Kidney tubule cell (primary cell): ENCODE measurements at places on chromosomes 4 and X.

DNA sequence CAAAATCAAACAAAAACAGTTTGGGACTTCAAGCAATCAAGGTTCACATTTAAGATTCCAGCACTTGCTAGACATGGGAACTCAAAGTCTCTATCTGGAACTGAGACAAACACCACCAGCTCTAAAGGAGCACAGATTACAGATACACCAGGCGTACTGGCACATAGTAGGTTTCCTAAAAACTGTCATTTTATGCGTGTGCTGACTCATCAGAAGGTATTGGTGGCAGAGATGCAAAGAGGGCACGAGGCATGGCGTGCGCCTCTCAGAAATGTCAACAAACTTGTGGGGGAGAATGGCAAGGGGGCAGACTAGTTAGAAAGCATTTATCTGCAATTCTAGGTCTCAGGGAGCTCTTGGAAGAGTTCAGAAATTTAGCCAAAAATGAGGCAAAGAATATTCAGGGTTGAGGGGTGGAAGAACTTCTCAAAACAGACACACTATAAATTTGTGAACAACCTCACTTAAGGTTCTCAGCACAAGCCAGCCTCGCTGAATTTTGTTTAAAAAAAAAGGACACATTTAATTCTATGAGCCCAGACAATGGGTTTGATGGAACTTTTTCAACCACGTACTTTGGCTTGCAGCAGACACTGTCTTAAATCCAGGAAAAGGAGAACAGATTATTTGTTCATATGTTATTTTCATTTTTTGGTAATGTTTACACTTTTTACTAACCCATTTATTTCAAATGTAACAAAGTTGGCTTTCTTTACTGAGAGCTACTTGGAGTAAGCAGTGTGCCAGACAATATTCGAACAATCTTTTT lies 100.0 kb downstream of the SHISA3 start:
- no peak for DNase-seq

DNA sequence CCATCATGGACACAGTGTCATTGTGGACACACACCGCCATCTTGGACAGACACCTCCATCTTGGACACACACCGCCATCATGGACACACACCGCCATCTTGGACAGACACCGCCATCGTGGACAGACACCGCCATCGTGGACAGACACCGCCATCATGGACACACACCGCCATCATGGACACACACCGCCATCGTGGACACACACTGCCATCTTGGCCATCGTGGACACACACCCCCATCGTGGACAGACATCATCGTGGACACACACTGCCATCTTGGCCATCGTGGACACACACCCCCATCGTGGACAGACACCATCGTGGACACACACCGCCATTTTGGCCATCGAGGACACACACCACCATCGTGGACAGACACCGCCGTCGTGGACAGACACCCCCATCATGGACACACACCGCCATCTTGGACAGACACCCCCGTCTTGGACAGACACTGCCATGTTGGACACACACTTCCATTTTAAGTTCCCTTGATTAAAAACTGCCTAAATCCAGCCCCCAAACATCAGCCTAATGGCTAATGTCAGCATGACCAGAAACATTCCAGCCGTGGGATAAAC lies 9.1 kb downstream of the ASMTL start:
- no peak for DNase-seq

DNA sequence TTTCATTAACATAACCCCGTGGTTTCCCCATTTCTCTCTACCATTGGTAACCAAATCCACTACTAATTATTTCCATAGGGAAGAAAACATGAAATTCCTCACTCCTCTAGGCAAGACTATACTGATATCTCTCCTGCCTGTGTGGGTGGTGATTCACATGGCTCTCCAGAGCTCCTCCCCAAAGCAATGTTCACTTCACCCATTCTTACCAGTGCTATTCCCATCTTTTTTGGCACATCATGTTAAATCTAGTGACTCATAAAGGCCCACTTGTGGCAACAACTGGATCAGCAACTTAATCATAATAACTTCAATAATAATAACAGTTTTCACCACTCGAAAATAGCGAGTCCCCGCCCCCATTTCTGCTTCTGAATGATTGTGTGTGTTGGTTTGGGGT lies 6.1 kb upstream of the HCCS start:
- DNase-seq: no peak

GRCh38 chrX:74636749-74637314 lies 22.4 kb upstream of the RLIM start:
- DNase-seq: no peak

GRCh38 chr4:124177647-124178425 lies 534.7 kb downstream of the ANKRD50 start:
- DNase-seq: peak; percentile 76

DNA sequence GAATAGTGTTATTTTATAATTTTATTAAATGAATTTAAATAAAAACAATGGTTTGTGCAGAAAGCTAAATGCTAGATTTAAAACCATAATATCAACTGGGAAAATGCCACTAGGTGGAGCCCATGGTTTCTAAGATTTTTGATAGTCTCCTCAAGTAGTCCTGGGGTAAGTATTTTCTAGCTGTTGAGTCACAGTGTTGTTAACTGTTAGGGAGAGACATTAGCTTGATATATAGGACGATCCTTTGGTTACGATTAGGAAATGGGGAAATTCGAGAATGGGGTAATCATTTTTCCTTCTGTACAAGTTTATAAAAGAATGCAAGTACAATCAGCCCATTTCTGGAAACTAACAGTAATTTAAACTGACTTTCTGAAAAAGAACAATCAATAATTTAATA lies 378.4 kb downstream of the ANKRD50 start:
- peak; percentile 73 for DNase-seq

- DNase-seq: no peak
These were observed 81.5 kb downstream of the ATP10D start for GRCh38 chr4:47566566-47566965.

DNA sequence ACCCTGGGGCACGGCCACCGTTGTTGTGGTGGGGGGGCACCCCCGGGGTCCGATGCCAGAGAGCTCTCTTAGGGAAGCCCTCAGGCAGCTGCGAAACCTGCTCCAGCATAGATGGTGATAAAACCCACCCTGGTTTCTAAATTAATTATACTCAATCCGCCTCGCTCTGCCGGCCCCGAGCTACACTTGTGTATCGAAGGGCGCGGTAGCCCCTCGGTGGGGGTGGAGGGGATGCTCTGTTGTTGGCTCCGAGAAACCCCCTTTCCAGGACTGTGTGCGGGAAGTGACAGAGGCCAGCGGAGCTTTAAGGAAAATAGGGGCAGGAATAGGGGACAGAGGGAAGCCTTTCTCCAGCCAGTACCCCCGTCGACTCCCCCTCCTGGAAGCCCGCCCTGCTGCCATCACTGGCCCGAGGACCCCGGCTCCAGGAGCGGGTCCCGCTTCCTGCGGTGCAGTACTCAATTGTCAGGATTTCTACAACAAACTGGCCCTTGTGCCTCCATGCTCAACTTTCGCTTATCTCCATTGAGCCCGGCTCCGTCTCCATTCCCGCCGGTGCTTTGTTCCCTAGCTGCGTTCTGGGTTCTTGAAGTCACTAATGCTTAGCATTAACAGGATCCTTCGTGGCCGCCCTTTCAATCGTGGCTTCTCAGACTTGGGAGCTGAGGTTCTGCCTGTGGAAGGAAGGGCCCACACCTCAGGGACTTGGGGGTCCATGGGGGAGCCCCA lies 408.2 kb downstream of the BCOR start:
- no peak for DNase-seq

DNA sequence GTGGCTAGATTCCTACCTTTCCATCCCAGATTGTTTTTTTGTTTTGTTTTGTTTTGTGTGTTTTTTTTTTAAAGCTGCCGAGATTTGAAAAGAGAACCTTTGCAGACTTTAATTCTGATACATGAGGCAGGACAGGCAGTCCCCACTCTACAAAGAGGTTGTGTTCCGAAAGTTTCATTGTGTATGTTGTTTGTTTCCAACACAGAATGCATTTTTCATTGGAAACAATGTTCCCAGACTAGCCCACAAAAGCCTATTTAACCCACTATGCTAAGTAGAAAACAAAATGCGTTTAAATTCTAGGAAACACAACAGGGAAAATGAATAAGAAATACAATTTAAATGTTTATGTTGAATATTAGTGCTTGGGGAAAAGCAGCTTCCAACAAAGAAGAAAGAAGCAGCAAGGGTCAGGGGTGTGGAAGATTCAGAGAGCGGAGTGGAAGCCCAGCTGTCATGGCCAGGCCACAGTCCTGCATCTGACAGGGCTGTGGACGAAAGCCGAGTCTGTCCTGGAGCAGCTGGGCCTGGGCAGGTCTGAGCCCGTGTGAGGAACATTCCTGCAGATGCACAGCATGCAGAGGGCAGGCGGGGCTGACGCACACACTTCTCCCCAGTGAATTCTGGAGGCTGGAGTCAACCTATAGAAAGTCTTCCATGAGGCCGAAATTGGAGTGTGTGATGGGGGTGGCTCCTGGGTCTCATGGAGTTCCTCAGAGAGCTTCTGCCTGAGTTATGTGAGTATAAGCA lies 12.4 kb upstream of the SETD7 start:
- no peak for DNase-seq

DNA sequence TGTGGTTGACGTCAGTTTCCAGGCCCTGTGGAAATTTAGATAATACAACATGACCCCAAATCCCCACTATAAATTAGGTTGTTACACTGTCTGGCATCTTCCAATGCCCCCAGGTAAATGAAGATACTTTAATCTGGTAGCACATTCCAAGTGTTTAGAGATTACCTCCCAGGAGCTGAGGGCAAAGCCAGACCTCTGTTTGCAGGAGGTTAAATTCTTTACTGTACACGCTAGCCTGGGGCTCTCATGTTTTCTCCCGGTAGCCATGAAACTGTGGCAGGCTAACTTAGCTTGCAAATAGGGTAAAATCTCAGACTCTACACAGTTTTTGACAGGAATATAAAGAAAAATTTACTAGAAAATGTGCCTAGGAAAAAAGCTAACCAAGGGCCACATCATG lies 450.0 kb downstream of the PDGFC start:
- no peak for DNase-seq

DNA sequence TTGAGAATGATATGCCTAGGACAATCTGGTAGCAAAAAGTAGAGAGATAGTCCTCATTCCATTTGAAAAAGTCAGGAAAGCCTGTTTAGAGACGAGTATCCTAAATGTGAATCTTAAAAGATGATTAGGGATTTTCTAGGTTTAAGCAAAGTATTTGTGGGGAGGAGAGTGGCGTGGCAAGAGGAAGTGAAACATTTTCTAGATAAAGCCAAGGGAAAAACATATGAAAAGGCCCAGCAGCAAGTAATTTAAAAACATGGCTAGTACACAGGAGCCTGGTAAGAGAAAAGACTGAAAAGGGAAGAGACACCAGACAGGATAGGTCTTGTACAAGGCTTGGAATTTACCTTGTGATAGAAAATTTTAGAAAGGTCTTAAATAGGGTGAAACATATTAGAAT lies 45.9 kb downstream of the CORIN start:
- DNase-seq: no peak

DNA sequence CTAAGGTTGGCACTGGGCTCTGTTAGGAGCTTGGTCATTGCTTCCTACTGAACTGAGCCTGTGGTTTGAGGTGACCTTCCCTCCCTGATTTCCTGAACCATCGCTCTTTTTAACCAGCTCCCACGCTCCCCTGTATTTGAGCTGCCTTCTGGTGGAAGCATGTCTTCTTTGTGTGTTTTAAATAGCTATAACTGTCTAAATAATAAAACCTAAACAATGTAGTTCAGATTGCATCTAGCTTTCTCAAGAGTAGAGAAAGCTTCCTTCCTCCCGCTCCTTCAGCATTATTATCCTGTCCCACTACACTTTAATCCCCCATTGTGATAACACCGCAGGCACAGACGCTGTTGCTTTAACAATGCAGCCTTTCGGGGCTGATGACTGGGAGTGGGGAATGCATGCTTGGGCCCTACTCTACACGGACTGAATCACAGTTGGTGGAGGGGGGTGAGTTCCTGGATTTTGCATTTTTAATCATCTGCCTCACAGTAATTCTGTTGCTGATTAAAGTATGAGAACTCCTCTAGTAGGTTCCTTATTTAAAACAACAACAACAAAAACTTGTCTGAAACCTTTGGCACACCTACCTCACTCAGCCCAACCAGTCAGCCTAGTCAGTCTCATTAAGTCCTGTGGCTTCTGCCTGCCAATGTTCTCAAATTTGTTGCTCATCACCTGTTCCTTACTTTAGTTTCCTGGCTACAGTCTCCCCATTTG lies 6.6 kb downstream of the SMS start:
- DNase-seq: peak; percentile 42

DNA sequence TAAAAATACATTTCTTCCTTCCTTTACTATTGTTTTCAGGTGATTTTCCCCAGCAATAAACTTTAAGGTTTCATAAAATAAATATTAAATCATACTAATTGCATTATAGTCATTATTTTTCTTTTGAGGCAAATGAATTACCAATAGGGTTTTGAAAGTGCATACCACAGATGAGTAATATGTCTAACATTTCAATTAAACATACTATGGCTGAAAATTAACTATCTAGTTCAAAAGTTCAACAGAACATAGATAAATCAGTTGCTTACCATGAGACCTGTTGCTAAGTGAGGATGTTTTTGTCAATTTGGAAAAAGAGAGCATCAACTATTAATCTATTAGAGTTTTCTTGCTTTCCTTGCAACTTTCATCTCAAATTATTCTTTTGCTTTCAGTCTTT lies 35.0 kb downstream of the NPY5R start:
- DNase-seq: peak; percentile 81
